ENCODE measurements at places on chromosomes 2 and 18. TPM values are rescaled to one million over a fixed set of nuclear protein-coding genes. Genes with fewer than 3 reads are reported as not detected.

- no peak for DNase-seq
These were observed 69.2 kb upstream of the MTIF2 start for GRCh38 chr2:55338268-55338667.

- DNase-seq = no peak
These were observed 22.5 kb upstream of the LYPD6B start for GRCh38 chr2:149015926-149016563.

Gene SPATS2L
- total RNA-seq = 243 TPM

GRCh38 chr2:218895759-218896500 is 15.3 kb downstream of the WNT10A start:
- DNase-seq = no peak

Gene TUBA4B
- total RNA-seq = not detected

- DNase-seq = no peak
These were observed 233.8 kb upstream of the SPRED2 start for GRCh38 chr2:65666156-65666725.

DNA sequence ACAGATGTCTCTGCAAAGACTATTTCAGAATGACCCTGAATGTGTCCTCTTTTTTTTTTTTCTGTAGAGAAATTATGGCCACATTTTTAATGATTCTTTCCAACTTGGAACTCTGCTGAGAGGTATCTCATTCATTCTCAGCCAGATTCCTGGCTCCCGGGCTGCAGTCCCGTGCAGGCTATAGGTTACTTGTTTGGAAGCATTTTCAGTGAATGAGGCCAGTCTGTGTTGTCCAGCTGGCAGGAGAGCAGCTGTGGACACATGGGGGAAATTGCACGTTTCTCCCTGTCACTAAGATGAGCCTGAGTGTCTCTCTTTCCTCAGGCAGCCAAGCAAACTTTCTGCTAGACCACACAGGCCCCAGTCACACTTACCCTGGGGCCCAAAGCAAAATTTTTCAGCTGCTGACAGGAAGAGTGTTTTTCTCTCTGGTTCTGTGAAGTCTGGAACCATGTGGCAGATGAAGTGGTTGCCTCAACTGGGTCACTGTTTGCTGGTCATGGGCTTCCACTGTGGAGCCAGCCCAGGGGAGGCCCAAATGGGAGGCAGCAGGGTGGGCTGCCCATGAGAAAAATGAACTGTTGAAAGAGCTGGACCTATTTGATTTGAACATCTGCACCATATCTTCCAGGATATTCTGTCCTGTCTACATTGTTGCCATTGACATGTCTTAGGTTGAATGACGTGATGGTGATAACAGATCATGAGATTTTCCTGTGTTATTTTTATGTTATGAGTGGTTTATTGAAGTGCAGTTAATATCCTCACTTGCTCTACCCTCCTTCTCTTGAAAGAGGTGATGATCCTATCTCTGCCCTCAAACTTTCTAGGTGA is 431.2 kb downstream of the LPIN1 start:
- peak; percentile 35 for DNase-seq

GRCh38 chr2:235831755-235832154 is 336.4 kb downstream of the GBX2 start:
- DNase-seq = no peak

DNA sequence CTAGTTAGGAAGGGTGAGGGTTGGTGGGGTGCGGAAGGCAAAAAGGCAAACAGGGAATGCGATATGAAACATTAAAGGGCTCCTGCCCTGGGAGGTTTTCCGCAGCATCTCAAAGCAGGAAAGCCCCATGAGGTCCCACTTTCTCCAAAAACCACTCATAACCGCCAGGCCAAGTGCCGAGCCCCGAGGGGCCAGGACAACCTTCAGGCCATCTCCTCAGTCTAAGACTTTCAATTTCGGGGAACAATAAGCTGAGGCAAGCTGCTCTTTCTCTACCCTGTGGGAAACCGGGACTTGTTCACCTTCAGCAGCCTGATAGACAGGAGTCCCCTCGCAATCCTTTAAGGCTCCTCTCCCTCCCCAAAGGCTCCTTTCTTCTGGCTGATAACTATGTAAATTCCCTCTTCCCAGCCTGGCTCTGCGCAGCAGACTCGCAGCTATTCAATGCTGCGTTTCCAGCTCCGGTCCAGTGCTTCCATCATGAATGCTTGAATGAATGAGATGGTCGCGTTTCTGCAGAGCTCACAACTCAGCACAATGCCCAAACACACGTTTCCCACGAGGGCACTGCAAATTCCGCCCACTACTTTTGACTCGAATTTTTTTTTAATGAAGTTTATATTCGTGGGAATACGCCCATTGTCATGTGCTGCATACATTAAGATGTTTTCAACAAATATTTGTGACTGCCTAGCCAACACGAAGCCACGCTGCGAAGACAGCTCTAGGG is 1.4 kb downstream of the LAMA1 start:
- DNase-seq = no peak

DNA sequence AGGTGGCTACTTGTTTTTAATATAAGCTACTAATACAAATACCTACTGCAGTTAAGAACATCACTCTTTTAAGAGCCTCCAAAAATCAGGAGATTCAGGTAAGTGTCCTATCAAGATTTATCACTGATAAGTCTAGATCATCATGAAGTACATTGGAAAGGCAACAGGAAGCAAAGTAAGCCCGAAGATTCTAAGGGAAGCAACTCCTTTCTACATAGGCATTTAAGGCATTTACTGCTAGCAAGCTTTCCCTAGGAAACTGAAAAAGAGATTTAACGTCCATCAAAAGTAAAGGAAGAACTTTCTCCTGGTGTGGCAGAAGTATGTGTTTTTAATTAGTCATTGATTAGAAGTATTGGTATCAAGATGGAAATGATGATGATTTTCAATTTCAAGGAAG is 3.7 kb downstream of the STK17B start:
- DNase-seq = no peak

DNA sequence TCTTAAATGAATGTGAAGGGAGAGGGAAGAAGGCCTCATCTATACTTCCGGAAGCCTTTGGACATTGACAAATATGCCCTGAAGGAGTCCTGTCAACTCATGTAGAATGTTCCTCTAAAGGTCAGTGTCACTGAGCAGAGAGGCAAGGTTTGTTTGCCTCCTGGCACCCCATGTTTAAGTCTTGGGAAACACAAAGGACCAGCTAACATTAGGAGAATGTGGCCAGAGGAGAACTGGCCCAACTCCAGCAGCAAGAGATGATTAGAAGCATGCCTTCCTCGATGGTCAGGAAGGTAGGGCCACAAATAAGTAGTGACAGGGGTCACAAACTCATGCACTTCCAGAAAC is 5.7 kb downstream of the DYSF start:
- DNase-seq = no peak

Gene PER2
- total RNA-seq = 29.8 TPM

Gene MC5R
- not detected for total RNA-seq

DNA sequence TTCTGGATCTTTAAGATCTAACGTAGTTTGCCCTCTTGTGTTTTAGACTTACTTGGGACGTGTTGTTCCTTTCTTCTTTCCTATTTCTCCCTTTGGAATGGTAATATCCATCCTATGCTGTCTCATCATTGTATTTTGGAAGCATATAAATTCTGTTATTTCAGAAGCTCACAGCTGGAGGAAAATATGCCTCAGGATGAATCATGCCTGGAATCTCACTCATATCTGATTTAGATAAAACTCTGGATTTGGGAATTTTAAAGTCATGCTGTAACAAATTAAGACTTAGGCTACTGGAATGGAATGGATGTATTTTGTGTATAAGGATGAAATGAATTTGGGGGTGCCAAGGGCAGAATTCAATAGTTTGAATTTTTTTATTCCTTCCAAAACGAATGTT is 245.2 kb upstream of the GULP1 start:
- DNase-seq = no peak

DNA sequence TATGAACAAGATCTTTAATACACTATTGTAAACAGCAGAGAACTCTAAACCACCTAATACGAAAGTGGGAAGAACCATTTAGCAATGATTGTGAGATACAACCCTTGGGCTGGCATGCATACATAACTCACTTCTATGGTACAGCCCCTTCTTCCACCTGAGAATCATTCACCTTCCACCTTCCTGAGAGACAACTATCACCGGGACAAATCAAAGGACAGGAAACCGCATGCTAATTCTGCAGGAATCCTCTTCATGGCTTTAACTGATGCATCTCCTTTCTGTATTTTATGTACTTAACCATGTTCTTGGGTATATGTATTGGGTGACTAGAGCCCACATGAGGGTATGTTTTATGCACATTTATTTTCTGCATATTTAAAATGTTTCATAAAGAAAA is 123.2 kb downstream of the TRABD2A start:
- DNase-seq = no peak

Gene TET3
- 19.3 TPM for total RNA-seq

Gene PIEZO2
- 1.5 TPM for total RNA-seq

GRCh38 chr2:118183381-118183780 is 95.1 kb downstream of the INSIG2 start:
- DNase-seq = no peak

Gene GPAT2
- 3.0 TPM for total RNA-seq

DNA sequence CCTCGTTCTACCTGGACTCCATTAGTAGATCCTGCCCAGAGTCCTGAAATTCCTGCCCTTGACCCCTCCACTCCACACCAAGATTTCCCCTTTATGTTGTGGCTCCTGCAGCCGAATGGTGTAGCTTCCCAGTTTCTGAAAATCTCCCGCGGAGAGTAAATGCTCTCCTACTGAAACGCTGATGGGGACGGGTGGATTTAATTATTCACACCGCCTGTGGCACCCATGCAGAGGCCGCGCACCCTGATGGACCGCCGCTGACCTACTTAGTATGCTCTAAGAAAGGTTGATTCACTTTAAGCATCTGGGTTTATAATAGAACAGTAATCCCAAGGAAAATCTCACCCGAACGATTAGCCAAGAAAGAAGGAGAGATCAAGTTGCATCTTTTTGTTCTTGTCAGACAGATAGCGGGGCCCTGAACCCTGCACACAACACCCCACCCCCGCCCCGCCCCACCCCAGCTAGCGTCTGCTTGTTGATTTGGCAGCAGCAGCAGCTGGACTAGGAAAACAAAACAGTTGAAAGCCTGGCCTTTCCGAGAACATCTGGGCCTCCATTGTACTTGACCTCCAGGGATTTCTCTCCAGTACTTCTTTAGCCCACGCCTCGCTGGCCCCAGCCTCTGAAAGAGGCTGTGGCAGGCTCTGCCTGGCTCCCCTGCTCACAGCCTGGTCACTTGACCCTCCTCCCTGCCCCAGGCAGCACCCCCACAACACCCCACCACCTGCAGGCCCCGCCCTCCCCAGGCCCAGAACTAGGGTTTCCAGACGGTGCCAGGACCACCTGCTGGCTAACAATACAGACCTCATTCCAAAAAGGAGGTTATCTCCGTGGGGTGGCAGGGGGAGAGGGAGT is 53.6 kb downstream of the DPYSL5 start:
- DNase-seq = no peak

Data from mucosa of gallbladder (tissue), 1 donor.